ENCODE measurements at places on chromosomes 16 and 17.
A peak's percentile ranks its signal among the peaks of the same experiment; 100 is the strongest.

DNA sequence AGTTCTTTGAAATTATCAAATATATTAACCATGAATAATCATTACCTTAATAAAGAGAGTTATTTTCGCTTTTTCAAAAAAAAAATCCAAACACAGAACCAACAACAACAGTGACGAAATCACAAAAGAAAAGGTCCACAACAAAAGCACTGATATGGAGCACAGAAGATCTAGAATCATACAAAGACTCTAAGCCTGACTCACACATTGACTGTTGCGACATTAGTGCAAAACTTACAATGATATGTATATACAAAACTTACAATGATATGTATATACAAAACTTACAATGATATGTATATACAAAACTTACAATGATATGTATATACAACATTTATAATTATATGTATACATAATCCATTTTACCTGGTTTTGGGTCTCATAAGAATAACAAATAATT is 117.7 kb downstream of the USP22 start:
- DNase-seq = no peak

DNA sequence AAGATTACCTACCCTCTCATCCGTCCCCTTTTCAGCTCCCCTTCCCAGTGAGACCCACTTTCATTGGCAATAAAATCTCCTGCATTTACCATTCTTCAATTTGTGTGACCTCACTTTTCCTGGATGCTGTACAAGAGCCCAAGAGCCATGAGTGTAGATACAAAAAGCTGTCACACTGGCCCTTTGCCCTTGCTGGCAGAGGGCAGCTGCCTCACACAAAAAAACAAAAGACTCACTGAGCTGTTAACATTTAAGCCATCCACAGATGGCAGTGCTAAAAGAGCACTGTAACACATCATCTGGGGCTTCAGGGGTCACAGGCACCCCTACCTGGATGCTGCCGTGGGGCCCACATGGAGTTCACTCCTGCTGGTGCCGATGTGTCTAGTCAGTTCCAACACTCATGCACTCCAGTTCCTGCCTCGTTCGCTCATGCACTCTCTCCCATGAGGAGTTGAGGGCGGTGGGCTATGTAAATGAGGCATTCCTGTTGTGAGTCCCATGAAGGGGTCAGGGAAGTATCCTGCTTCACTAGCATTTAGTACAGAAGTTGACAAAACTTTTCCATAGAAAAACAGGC is 123.1 kb downstream of the CA10 start:
- DNase-seq = no peak

DNA sequence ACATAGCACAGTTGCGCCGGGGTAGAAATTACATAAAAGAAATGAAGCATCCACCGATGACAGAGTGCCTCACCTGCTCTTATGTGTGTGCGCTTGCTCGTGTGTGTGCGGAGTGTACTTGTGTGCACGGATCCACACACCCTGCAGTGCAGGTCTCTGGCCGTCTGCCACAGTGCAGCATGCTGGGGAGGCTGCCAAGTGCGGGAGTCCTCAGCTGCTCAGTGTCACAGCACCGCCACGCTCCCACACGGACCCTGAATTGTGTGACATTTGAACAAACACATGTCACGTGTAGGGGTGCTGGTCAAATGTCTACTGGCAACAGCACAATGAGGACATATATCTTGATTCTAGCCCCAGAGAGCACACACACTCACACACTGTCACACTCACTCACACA is 243.0 kb upstream of the MYOCD start:
- DNase-seq = no peak

DNA sequence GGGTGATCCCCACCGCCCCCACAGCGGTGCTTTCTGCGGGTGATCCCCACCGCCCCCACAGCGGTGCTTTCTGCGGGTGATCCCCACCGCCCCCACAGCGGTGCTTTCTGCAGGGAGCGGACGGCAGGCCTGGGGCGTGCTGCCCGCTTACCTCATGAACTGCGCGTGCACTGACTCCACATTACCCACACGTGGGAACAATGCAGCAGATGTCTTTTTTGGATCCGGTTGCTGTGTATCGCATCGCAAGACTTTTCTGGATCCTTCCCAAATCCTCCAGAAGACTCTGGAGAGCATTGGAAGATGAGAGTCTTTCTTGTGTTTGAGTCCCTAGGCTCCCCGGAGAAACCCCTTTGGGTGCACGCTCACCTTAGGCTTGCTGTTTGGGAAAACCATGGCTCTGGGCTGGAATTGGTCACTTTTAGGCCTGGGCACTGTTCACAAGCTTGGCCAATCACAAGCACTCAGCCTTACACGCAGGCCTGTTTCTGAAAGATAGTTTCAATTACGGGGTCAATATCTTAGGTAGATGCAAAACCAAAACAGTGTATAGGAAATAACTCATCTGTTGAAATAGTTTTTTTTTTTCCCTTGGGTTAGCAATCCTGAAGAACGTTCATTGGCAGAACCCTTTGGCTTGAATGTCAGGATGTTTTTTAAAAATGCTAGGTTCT is 201.8 kb downstream of the RPTOR start:
- no peak for DNase-seq

DNA sequence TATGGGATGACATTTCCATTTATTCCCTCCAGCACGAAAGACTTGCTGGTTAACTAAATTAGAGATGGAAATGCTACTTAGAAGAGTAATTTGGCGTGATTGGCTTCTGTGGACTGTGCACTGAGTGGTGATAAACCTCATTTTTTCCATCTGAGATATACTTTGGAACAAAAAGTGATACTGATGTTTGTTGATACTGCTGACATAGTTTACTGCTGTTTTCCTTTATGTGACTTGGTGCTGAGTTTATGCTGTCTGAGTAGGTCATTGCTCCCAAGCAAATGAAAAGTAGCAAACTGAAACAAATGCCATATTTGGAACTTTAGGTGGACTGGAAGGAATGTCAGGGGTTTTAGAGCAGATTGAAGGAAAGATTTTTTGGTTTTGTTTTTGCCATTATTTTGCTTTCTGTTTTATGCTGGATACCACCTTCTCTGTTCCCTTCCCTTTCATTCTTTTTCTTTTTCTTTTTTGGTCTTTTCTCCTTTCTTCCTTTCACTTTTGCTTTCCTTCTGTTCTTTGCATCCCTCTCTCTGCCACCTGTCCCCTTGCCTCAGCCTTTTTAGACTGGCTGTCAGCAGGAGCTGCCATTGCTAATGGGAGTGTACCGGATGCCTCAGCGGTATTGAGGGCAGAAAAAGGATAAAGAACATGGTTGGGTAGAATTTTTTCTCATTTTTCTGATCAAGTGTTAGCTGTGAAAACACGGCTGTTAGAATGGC is 41.8 kb downstream of the NUP93 start:
- no peak for DNase-seq

- DNase-seq = no peak
These were observed 59.2 kb upstream of the TOB1 start for GRCh38 chr17:50925296-50925891.

DNA sequence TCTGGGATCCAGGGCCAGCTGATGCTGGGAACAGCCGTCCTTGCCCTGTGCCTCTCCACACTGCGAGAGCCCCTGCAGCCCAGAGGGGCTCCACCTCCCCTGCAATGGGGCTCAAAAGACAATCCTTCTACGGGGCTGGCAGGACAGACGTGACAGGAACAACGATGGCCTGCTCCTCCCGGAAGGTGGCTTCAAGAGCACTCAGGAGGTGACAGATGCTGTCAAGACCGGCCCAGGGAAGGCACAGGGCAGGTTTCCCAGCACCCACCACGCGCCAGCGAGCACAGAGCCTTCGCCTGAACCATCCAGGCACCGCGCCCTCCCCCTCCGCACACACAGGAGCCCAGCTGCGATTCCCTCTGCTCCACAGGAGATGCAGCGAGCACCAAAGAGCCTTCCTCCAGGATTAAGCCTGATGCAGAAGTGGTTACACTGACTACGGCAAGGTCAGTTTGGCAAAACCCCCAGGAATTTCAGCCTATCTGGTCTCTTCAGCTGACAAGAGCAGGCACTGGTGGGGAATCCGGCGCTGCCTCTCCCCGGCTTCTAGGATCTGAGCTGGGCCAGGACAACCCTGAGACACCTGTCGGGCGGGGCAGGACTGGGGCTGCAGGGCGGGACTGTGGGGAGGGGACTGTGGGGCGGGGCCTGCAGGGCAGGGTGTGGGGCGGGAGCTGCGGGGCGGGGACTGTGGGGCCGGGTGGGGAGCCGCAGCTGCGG is 103.4 kb downstream of the ZNF778 start:
- no peak for DNase-seq

DNA sequence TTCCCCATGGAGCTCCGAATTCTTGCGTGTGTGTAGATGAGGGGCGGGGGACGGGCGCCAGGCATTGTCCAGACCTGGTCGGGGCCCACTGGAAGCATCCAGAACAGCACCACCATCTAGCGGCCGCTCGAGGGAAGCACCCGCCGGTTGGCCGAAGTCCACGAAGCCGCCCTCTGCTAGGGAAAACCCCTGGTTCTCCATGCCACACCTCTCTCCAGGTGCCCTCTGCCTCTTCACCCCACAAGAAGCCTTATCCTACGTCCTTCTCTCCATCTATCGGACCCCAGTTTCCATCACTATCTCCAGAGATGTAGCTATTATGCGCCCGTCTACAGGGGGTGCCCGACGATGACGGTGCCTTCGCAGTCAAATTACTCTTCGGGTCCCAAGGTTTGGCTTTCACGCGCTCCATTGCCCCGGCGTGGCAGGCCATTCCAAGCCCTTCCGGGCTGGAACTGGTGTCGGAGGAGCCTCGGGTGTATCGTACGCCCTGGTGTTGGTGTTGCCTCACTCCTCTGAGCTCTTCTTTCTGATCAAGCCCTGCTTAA is 617 bp upstream of the SENP3 start:
- peak; percentile 42 for DNase-seq
